ENCODE measurements at places on chromosomes 2 and 18.
A peak's percentile ranks its signal among the peaks of the same experiment; 100 is the strongest.

GRCh38 chr2:26597197-26597596 is 44.0 kb downstream of the CIB4 start:
- peak; percentile 42 for DNase-seq

DNA sequence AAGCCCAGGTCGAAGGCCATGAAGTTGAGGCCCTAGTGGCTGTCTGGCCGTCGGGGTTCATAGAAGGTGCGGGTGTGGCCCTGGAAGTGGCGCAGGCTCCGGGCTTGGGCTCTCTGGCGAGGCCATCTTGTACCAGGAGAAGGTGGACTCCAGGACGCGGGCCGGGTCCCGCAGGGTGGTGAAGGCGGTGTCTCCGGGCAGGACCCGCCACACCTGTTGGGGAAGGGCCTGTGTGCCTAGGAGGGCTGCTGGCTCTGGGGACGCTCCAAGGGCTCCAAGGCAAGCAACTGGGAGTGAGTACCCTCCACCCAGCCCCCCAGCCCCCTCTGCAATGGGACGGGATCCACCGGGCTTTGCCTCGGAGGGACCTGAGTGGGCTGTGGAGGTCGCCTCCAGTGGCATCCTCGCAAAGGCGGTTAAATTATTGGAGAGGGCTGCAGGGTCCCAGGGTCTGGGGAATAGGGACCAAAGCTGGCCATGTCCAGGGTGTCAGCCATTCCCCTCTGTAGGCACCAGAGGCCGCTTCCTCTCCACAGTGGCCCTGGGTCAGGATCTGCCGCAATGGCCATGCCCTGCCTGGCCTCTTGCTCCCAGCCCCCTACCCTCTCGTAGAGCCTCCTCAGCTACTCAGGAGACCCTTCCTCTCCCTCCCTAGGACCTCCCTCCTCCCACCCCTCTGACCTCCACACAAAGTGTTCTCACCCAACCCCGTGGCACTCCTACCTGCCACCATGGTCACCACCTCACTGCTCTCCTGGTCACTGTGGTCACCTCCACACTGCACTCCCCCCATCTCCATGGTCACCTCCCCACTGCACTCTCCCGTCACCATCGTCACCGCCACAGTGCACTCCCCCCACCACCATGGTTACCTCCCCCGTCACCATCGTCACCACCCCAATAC is 10.3 kb downstream of the AQP12A start:
- DNase-seq = no peak

GRCh38 chr18:35139517-35139916 is 98.3 kb downstream of the MAPRE2 start:
- DNase-seq = no peak

DNA sequence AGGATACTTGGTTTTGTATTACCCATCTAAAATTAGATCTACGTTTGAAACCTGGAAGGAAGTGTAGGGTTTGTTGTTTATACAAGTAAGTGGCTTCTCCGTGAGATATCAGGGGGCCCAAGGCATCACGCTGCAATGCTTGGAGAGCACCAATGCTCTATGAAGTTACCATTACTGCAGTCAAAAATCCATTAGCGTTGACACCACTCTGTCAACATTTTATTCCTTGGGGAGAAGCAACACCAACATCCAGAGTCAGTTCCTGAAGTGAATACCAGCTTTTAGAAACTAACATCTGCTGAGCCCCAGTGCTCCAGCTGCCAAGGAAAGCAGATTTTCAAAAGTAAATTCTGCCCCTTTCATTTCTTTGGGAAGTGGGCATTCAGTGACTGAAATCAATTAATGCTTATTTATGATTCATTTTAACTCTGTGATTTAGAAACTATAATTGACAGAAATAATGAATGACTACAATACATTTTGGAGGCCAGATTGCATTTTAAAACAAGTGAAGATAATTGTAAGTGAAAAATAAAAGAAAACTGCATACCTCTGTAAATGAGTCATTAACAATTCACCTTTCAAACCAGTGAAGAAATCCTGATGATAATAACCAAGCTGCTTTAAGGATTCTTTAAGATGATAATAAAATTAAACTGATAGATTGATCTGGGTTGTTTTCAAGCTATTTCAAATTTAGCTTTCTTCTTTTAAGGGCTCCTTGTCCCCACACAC is 30.5 kb downstream of the LRP1B start:
- DNase-seq = no peak

GRCh38 chr2:157246765-157247407 is 10.6 kb upstream of the GALNT5 start:
- no peak for DNase-seq

GRCh38 chr2:9397201-9397600 is 26.1 kb downstream of the ITGB1BP1 start:
- no peak for DNase-seq

- DNase-seq = no peak
Observed at GRCh38 chr18:54611816-54612215, 20.8 kb downstream of the DYNAP start.

GRCh38 chr2:205678541-205679142 is 3.7 kb upstream of the NRP2 start:
- no peak for DNase-seq

- peak; percentile 32 for DNase-seq
Observed at GRCh38 chr18:58310517-58310916, 266.5 kb downstream of the NEDD4L start.

GRCh38 chr2:169507698-169508097 is 1.8 kb upstream of the KLHL41 start:
- DNase-seq = peak; percentile 71

GRCh38 chr2:172922306-172922705 is 153.3 kb upstream of the MAP3K20 start:
- no peak for DNase-seq

DNA sequence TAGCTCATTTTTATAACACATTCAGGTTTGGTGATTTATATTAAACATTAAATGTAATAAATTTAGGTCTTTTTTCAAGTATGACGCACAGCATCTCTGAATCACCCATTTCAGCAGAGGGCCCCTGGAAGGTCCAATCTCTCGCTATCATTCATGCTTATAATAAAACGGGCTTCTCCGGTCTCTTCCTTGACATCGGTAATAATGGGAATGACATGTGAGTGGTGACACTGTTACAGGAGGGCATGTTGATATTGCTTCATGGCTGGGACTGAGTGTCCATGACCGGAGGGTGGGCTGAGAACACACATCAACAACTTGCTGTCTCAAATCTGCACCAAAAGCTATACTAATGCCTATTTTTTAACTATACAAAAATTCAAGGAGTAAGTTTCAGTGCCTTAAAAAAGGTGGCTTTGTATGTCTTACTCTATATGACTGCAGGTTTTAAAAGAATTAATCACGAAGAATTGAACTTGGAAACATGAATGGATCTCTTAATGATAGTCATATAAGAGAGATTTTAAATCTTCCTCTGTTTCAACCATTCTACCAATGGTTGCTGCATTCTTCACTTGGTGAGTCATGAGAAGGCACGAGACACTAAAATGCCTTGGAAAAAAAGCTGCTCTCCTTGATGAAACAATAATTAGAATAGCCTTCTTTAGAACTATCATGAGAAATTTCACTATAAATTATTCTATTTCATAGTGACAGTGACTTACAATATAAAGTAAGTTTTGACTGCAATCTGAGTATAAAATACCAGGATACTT is 101.9 kb upstream of the NRP2 start:
- DNase-seq = peak; percentile 51

GRCh38 chr2:207770602-207771404 is 1.1 kb upstream of the FZD5 start:
- no peak for DNase-seq

- DNase-seq = no peak
Observed at GRCh38 chr2:49335546-49335945, 181.2 kb upstream of the FSHR start.

DNA sequence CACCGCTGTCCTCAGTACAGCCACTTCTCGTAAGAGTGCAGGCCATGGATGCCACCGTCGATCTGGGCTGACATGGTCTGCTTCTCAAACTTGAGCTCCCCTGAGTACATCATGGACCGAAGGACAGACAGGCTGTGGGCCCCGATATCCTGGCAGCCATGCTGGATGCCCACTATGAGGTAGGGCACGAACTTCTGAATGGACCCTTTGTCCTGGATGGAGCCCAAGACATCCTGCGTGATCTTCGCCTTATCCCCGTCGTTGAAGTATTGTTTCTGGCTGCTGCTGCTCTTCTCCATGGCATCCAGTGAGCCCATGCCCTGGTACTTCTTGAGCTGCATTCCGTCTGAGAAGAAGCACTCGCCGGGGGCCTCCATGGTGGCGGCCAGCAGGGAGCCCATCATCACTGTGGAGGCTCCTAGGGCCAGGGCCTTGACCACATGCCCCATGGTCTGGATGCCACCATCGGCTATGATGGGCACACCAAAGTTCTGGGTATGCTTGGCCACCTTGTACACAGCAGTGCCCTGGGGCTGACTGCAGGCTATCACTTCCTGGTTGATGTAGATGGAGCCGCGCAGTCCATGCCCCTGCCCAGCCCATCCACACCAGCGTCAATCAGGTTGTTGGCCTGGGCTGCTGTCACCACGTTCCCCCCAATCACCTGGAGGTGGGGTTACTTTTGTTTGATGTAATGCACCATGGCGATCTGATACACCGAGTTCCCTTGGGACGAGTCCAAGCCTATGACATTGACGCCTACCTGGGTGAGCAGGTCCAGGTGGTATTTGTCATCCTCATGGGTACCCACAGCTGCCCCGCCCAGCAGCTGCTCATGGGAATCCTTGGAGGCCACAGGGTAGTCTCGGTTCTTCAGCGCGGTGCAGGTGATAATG is 21.8 kb downstream of the CFLAR start:
- no peak for DNase-seq

GRCh38 chr2:172098650-172099471 is 3.8 kb downstream of the DLX2 start:
- peak; percentile 87 for DNase-seq

- DNase-seq = no peak
Observed at GRCh38 chr18:48592540-48593171, 53.8 kb downstream of the CTIF start.

DNA sequence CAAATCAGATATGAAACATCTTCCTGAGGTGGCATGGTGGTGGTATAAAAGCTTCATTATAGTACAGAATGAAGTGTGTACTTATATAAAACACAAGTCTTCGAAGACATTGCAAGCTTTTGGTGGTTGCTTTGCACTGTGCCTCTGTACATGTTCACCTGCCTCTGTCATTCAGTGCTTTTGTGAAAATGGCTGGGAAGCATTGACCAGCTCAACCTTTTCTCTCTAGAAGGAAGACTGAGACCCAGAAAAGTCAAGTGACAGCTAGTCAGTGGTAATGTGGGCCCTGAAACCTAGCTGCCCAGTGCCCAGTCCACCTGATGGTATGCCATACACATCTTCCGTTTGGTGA is 12.1 kb downstream of the ITGA6 start:
- no peak for DNase-seq

DNA sequence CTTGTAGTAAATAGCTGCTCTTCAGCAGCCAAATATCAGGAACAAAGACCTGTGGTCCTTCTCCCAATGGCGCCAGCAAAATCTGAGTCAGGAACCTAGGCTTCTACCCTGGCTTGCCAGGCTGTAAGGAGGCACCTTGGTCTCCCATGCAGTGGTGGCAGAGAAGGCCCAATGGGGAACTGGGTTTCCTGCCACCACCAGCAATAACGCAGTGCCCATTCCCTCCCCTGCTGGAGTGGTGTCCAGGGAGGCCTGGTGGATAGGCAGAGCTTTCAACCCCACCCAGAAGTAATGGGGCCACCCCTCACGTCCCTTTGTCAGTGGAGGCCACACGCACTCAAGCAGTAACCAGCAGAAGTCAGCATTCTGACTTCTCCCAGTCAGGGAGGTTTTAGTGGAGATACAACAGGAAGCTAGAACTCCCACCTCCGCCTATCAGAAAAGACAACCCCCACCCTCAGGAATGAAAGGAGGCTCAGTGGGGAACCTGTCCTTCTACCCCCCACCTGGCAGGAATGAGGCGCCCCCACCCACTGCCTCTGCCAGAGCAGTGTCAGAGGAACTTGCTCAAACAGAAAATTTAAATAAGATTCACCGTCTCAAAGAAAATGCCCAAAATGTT is 132.4 kb downstream of the COPS8 start:
- no peak for DNase-seq

- no peak for DNase-seq
Observed at GRCh38 chr2:120526997-120527945, 181.3 kb downstream of the INHBB start.

DNA sequence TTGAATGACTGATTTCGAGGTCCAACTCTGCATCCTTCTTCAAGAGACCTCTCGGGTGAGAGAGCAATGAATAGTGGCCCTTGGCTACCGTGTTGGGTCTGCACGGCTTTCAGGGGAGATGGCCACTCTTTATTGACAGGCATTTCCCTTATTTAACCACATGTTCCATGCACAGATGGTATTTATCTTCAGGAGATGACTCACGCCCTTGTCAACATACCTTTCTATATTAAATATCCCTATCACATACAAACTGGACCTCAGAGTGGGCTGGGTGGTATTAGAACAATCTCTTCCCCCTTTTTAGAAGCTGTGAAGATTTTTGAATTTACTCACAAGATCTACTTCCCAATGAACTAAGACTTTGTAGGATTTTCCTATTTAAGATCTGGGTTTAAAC is 109.6 kb upstream of the CDC42EP3 start:
- DNase-seq = peak; percentile 93

DNA sequence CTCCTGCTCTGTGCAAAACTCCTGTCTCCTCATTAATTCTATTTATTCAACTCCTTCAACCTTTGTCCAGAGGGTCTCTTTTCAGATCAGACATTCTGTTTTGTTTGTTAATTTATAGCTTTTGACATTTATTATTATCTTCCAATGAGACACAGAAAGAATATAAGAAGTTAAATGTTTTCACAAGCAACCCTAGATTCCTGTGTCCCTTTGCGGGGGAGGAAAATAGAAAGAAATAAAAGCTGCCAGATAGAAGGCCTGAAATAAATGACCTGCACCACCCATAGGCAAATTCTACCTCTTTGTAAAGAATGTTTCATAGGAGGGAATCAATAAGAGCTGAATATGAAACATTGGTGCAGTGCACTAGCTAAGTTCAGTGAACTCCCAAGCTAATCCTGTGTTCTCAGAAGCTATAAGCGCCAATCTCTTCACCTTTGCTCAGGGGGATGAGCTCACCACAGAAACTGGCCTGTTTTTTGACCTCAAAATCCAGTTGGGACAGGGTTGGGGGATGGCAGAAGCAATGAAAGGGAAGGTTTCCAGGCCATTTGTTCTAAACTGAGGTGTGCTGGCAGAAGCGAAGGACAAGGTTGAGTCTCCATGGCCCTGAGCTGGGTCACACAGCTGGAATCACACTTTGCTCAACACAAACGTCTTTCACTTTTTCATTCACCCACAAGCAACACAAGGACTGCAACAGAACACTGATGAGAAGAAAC is 258.6 kb downstream of the NRXN1 start:
- no peak for DNase-seq

DNA sequence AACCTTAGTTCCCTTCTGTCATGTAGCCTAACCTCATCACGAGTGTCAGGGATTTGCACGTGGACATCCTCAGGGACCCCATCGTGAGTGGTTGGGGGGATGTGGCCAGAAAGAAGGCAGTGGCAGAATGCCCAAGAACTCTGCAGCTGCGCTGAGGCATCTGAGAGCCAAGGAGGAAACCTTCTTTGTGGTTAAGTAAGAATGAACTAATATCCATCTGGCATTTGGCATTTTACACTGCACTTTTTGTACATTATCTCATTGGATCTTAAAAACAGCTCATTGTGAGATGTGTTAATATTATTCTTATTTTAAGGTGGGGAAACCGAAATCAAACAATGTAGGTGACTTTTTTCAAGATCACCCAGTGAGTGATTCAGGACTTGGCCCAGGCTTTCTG is 32.6 kb upstream of the APCDD1 start:
- DNase-seq = peak; percentile 12

- DNase-seq = no peak
Observed at GRCh38 chr2:154710685-154711084, 12.2 kb downstream of the KCNJ3 start.

GRCh38 chr2:3142210-3142609 is 235.4 kb downstream of the EIPR1 start:
- DNase-seq = no peak
